ENCODE measurements at places on chromosomes 11 and 22.
A peak's percentile ranks its signal among the peaks of the same experiment; 100 is the strongest.

GRCh38 chr11:11318961-11319360 lies 34.1 kb downstream of the CSNK2A3 start:
- DNase-seq: no peak

DNA sequence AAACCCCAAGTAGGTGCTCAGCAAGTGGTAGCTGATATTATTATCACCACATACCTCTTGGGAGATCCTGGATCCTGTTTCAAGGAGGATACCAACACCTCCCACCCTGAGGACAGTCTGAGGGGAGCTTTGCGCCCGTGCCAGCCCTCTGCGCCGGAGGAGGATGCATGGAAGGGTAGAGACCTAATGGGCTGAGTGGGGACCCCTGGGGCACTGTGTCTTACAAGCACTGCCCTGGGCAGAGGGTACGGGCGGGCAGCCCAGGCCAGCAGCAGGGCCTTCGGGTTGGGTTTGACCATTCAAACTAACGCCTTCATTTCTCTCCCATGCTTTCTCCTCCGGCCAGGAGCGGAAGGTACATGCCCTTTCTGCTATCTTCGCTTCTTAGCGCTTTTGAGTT lies 26.3 kb downstream of the MYBPC3 start:
- DNase-seq: no peak

DNA sequence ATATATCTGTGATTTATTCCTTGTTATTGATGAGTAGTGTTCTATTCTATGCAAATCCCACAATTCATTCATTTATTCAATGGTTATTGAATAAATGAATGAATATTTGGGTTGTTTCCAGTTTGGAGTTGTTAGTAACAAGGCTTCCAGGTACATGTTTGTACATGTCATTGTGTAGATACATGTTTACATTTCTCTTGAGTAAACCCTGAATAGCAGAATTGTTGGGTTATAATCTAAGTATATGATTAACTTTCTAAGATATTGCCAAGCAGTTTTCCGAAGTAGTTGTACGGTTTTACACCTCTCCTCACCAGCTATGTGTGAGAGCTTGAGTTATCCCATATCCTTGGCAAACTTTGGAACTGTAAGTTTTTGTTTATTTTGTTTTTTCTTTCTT lies 18.5 kb upstream of the OR8G1 start:
- DNase-seq: no peak

DNA sequence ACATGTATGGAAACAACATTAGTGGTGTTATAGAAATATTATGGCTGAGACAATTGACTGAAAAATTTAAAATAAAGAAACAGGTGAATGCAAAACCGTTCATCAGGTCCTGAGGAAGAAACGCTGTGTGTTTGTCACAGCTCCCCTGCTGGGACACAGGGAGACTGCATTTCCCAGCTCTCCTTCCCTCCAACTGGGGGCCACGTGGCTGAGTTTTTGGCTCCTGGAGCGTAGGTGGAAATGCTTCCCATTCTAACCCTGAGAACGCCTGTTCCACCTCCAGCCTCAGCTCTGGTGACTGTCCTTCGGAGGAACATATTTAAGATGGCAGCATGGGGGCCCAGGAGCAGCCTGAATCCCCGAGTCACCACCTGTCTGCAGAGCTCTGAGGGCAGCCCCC lies 398.6 kb downstream of the BRD1 start:
- no peak for DNase-seq

GRCh38 chr22:17269607-17270261 lies 50.5 kb upstream of the ADA2 start:
- DNase-seq: no peak

- DNase-seq: no peak
Measured at GRCh38 chr11:61679296-61679695, 895 bp upstream of the DAGLA start.

DNA sequence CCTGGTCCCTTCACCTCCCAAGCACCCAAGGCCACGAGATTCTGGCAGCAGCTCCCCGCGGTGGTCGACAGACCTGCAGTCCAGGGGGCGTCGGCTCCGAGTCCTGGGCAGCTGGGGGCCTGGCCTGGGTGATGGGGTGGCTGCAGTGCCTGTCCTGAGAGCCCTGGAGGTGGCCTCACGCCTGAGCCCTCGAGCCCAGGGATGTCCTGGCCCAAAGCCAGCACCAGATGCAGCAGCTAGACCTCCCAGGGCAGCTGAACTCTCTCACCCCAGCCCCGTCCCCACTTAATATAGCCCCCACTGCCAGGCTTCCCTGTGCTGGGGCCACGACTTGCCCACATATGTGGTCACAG lies 6.6 kb downstream of the LMNTD2 start:
- no peak for DNase-seq

- no peak for DNase-seq
Measured at GRCh38 chr11:31114442-31114841, 255.1 kb downstream of the DCDC1 start.

- no peak for DNase-seq
Measured at GRCh38 chr11:109869536-109869935, 223.7 kb upstream of the ZC3H12C start.

DNA sequence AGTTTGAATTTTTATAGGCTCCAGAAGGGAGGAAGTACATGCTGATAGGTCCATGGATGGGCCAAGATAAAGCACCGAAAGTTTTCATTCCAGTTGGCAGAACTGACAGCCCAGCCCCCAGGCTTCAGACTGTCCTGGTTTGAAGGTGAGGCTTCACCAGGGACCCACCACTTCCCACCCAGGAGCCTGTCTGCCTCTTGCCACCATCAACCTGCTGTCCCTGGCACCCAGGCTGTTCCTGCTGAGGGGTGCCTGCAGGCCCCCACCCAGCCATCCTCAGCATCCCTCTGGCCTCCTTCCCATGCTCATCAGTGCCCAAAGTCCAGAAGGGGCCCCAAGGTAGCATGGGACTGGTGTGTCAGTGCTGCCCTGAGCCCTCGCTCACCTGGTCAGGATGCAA lies 463.9 kb downstream of the NELL1 start:
- DNase-seq: no peak

DNA sequence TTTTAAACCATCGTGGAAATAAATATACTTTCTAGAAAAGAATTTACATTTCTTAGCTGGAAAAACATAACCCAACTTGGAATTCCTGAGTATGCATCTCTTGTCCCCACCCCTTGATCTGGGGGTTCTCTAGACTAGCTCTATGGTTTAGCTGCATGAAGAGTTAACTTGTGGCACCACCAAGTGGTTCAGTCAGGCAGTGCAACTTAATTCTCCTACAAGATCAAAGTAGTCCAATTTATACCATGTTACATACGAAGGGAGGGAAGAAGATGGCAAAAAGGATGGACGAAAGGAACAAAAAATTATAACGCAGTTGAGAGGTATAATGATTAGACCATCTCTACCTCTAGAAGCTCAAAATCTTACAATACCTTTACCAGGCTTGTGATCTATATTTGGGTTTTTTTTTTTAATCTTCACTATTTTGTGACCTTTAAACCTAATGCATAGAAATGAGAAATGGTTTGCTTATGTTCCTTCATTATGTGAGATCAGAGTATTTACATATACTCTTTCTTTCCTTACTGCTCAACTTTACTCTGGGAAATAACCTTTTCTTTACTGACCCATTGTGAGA lies 28.5 kb upstream of the ALKBH3 start:
- DNase-seq: peak; percentile 35

DNA sequence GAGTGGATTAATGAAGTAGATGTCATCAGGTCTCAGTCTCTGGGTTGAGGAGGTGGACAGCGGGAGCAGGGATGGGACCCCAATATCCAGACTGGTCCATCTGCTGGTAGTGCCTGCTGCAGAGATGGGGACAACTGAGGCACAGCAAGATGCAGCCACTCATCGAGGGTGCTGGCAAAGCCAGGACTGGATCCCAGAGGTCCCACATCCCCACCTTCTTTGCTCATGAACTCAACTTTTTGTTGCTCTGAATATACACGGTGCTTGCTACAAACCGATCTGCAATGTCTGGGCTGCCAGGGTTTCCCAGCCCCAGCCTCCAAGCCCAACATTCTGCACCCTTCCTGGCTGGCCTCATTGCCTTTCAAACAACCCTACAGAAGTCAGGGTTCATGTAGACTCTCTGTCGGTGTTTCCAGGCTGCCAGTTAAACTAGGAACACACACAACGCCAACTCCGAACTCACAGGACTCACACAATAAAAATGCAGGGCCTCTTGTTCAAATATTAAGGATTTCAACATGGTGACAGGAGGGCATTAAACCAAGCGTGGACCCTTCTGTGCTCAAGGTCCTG lies 168.2 kb downstream of the MN1 start:
- no peak for DNase-seq

DNA sequence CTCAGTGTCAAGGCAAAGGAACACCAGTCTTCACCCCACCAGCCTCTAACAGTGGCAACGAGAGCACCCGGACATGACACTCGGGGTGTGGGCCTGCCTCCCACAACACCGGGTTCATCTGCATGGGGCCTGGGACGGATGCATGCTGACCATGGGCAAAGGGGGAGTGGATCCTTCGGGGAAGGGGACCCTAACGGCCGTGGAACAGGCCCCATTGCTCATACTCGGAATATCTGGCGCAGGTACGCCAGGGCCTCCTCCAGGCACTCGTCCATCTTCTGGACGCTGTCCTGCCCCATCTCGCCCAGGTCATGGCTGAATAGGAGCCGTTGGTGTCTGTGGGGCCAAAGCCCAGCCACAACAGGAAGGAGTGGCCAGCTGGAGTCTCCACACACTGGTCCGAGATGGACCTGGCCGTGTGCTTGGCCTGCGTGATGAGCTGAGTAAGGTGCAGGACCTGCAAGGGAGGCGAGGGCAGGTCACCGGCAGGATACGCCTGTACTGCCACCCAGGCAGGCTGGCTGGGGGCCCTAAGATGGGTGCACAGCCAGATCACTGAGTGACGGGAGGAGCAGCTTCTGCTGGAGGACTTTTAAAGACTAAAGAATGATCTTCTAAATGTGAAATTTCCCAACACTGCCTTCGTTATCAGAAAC lies 96.8 kb downstream of the MED15 start:
- no peak for DNase-seq

GRCh38 chr22:29758068-29758622 lies 8.7 kb downstream of the ZMAT5 start:
- no peak for DNase-seq

DNA sequence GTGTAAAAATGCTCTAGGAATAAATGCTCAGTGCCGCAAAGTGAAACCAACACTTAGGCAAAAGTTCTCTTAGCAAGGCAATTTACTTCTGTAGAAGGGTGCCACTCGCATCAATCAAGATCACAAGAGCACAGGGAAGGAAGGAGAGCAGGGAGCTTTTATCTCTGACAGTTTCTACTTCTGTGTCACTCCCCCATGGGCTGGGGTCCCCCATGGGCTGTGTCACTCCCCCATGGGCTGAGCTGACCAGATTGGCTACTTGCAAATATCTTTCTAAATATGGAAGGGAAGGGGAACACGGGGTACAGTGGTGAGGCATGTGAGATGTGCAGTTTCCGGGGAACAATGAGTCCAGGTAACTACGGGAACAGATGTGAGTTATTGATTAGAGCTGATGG lies 397 bp downstream of the OR52N2 start:
- DNase-seq: no peak

- DNase-seq: no peak
Measured at GRCh38 chr22:25748140-25748539, 6.2 kb downstream of the MYO18B start.

- DNase-seq: no peak
Measured at GRCh38 chr22:34299496-34299895, 379.2 kb upstream of the LARGE1 start.

DNA sequence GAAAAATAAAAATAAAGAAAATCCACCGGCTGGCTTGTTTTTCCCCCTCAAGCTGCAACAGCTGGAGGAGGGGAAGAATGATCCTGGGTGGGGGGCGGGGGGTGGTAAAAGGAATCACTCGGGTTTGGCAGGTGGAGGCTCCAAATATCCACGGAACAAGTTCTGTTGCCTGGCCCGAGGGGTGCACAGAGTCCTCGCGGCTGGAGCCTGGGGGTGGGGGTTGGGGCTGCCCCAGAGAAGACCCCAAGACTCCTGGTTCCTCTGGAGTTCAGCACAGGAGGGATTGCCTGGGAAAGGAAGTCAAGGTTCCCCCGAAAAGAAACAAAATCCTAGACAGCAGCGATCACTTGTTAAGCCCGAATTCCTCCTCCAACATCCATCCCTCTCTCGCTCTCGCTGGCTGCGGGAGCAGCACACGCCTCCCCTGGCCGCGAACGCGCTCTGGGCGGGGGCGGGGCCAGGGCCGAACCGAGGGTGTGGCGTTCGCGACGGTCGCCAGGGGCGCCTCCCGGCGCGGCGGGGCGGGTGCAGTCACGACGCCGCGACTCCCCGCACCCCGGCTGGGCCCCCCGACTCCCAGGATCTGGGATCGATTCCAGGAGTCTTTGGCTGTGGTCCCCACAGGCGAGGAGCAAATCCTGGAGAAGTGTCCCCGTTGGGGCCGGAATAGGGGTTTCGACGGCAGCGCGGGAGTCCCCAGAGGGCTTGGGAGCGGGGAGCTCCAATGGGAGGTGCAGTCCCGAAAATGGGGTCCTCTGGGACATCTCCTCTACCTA lies at the start of gene KCNA4:
Gene KCNA4, minus strand, starts transcription at position 443 of the 776 bp plus-strand sequence. CDS start 4,352 bp downstream, outside the sequence.
- DNase-seq: no peak

GRCh38 chr11:12182676-12183541 lies 72.5 kb downstream of the MICAL2 start:
- DNase-seq: no peak

DNA sequence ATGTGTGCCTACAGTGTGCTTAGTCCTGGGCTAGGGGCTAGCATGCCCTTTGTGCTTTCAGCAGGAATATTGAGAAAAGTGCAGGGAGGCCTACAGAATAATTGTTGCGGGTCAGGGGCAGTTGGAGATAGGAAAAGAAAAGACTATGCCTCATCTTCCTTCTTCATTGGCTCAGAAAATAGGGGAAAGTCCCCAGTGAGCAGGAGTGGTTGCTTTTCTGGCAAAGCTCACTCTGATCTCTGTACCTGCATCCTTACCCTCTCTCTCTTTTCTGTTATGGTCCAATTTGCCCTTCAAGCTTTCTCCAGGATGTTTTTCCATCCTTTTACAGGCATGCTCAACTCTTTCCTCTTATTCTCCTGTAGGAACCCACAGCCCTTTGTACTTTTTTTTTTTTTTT lies 29.5 kb upstream of the RRM1 start:
- no peak for DNase-seq

DNA sequence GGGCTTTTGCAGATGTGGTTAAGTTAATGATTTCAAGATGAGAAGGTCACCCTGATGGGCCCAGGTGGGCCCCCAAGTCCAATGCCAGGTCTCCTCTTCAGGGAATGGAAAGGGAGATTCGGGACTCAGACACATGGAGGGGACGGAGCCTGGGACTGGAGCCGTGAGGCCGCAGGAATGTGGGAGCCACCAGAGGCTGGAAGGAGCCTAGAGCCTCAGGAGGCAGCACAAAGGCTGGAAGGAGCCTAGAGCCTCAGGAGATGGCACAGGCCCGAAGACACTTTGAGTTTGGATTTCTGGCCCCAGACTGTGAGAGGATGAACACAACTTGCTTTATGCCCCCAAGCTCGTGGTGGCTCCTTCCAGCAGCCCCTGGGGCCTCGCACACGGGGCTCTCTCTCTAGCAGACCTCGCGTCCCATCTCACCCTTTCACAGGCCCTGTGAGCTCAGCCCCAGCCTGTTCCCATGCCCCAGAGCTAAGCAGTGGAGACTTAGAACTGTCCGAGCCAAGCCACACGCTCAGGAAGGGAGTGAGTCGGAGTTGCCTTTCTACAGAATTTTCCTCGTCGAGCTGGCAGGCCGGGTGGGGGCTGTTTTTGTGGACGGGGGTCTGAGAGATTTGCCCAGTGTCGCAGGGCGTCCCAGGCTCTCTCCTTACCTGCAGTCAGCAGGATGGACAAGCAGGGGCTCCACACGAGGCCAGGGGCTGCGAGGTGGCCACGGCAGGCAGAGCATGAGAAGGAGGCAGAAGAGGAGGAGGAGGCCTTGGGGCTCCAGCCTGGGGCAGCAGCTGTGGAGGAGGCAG lies 937.6 kb downstream of the BRD1 start:
- DNase-seq: no peak

GRCh38 chr22:46229701-46230100 lies 20.4 kb downstream of the CDPF1 start:
- no peak for DNase-seq

Measured in GM12892 (cell line).